ENCODE measurements at places on chromosomes 5 and 9.

GRCh38 chr9:2017331-2018161, 2.4 kb downstream of the SMARCA2 start:
- H3K36me3 ChIP-seq: no peaks in the 10 kb centered on the region
- DNase-seq: peak; percentile 27
- peak overlapping the region; percentile 88 for H3K4me3 ChIP-seq
- peaks cover 82% of the 10 kb centered on the region for H3K27me3 ChIP-seq
- H3K27ac ChIP-seq: no peak overlapping the region
- H3K4me1 ChIP-seq: peaks cover 23% of the 10 kb centered on the region

DNA sequence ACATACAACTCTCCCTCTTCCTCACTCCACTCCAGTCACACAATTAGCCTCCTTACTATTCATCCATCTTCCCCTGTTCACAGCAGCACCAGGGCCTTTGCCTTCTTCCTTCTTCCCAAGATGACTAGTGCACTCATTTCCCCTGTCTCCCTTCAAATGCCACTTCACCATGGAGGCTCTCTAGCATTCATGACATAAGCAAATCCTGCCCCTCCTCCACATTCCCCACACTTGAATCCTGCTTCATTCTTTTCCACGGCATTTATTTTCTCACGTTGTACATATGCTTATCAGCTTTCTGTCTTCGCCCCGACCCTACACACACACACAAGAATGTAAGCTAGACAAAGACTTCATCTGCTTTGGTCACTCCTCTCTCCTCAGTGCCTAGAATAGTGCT, 133.3 kb downstream of the CDK5RAP2 start:
- no peak for DNase-seq
- H3K4me3 ChIP-seq: no peak overlapping the region
- no peaks in the 10 kb centered on the region for H3K27me3 ChIP-seq
- peaks cover 5% of the 10 kb centered on the region for H3K4me1 ChIP-seq

DNA sequence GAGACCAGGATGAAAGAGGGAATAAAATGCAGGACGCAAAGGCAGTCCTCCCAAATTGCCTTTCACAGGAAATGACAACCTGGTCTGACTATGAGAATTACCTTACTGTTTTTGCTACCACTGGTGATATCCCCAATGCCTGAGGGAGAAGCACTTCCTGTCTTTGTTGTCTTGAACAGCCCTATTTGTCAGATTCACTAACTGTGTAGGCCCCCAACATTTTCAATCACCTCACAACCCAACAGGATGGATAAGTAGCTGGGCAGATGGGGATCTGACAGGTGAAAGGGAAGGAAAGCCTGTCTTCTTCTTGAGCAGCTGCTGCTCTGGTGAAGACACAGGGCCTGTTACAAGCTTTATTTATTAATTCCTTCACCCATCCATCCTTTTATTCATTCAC, 9.7 kb downstream of the ESM1 start:
- no peak overlapping the region for H3K4me3 ChIP-seq
- H3K4me1 ChIP-seq: no peaks in the 10 kb centered on the region
- H3K27me3 ChIP-seq: peaks cover 4% of the 10 kb centered on the region
- no peak overlapping the region for H3K27ac ChIP-seq
- no peaks in the 10 kb centered on the region for H3K36me3 ChIP-seq
- no peak for DNase-seq

- no peak overlapping the region for H3K4me3 ChIP-seq
- DNase-seq: no peak
These were observed 326.8 kb downstream of the RASEF start for GRCh38 chr9:82736126-82736525.

DNA sequence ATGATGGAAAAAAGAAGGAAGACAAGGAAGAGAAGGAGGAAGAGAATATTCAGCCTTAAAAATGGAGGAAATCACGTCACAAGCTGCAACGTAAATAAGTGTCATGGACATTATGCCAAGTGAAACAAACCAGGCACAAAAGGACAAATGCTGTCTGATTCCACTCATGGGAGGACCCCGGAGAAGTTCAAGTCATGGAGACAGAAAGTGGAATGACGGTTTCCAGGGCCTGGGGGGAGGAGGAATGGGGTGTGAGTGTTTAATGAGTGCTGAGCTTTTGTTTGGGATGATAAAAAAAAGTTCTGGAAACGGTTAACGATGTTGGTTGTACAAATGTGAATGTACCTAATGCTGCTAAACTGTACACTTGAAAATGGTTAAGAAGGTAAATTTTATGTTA, 439.5 kb downstream of the GADD45G start:
- no peaks in the 10 kb centered on the region for H3K36me3 ChIP-seq
- peaks cover 8% of the 10 kb centered on the region for H3K4me1 ChIP-seq
- H3K27ac ChIP-seq: no peak overlapping the region
- peaks cover 4% of the 10 kb centered on the region for H3K27me3 ChIP-seq

- no peaks in the 10 kb centered on the region for H3K36me3 ChIP-seq
- peaks cover 90% of the 10 kb centered on the region for H3K27me3 ChIP-seq
- H3K4me3 ChIP-seq: peak overlapping the region; percentile 89
- peaks cover 17% of the 10 kb centered on the region for H3K4me1 ChIP-seq
- peak; percentile 27 for DNase-seq
These were observed 642 bp downstream of the SV2C start for GRCh38 chr5:76083555-76084495.

GRCh38 chr9:35954942-35955546, 2.9 kb downstream of the OR2S2 start:
- H3K4me3 ChIP-seq: no peak overlapping the region
- H3K36me3 ChIP-seq: no peaks in the 10 kb centered on the region
- no peak overlapping the region for H3K27ac ChIP-seq
- H3K27me3 ChIP-seq: peaks cover 64% of the 10 kb centered on the region
- DNase-seq: peak; percentile 33
- no peaks in the 10 kb centered on the region for H3K4me1 ChIP-seq

- no peak for DNase-seq
- H3K4me1 ChIP-seq: peaks cover 8% of the 10 kb centered on the region
- H3K27me3 ChIP-seq: peaks cover 8% of the 10 kb centered on the region
- H3K36me3 ChIP-seq: no peaks in the 10 kb centered on the region
- no peak overlapping the region for H3K4me3 ChIP-seq
- no peak overlapping the region for H3K27ac ChIP-seq
These were observed 4.1 kb downstream of the SLC6A19 start for GRCh38 chr5:1205255-1206180.

DNA sequence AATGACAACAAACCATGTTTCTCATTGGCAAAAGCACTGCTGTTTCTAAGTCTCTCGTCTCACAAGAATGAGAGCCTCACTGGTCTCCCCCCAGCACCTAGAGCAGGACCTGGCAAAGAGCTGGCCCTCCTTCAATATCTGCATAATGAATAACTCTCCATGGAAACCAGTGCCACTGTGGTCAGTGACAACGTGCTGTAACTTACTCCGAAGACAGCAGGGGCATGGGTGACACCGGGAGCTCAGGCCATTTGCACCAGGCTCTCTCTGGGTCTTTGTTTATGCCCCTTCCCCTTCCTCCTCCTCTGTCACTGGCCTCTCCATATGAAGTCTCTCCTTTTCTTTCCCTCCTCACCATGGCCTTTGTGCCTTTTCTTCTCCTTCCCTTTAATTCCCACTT, 33.3 kb downstream of the TAS2R1 start:
- H3K4me3 ChIP-seq: peak overlapping the region; percentile 64
- H3K27me3 ChIP-seq: no peaks in the 10 kb centered on the region
- H3K36me3 ChIP-seq: peaks cover 2% of the 10 kb centered on the region

DNA sequence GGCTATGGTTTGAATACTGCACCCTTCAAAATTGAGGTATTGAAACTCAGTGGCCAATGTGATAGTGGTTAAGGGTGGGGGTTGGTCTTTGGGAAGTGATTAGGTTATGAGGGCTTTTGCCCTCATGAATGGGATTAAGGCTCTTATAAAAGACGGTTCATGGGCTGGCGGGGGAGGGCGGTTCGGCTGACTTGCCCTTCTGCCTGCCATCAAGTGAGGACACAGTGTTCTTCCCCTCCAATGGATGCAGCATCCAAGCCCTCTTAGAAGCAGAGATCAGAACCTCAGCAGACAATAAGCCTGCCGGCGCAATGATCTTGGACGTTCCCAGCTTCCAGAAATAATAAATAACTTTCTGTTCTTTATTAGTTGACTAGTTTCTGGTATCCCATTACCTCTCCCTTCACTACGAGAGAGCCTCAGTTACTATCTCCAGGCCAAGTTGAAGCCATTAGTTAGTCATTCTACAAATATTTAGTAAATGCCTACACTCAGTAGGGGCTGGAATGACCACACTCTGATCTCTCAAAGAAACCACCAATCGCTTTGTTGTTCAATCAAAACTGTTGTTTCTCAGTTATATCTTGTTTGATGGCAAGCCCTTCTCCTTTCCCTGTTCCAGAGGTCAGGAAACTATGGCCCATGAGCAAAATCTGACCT, 219.3 kb downstream of the TSSK1B start:
- H3K27me3 ChIP-seq: peaks cover 40% of the 10 kb centered on the region
- DNase-seq: no peak
- no peak overlapping the region for H3K4me3 ChIP-seq
- H3K27ac ChIP-seq: no peak overlapping the region

DNA sequence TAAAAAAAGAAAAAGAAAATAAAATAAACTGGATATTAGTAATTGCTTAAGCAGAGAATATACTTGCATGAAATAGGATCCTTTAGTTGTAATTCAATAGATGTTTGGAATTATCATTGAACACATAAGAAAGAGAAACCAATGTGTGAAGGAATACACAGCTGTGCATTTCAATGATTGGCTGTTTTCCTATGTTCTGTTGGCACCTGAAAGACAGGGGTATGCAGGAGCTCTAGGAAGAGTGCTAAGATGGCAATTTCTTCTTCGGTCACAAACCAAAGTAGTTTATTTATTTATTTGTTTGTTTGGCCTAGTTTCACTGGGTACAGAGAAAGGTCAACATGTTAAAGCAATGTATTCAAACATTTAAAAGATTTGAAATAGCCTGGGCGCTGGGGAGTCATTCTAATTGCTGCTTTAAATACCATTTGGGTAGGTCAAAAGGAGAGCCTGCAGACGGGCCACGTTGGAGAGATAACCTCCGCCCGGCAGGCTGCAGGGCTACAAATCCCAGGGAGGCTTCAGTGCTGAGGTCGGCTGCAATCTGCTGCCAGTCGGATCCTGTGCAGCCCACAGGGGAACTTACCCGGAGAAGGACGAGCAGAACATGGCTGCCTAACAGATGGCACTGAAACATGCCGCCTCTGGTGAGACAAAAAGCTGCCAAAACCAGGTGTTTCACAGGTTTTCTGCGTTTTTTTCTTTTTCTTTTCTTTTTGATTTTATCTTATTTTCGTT, 154.2 kb upstream of the TYRP1 start:
- no peaks in the 10 kb centered on the region for H3K27me3 ChIP-seq
- H3K27ac ChIP-seq: no peak overlapping the region
- no peaks in the 10 kb centered on the region for H3K36me3 ChIP-seq
- no peak for DNase-seq
- no peak overlapping the region for H3K4me3 ChIP-seq

- no peaks in the 10 kb centered on the region for H3K36me3 ChIP-seq
- no peak overlapping the region for H3K27ac ChIP-seq
- H3K4me1 ChIP-seq: peaks cover 6% of the 10 kb centered on the region
- no peak overlapping the region for H3K4me3 ChIP-seq
- DNase-seq: no peak
- H3K27me3 ChIP-seq: no peaks in the 10 kb centered on the region
These were observed 16.9 kb downstream of the SLC6A7 start for GRCh38 chr5:150206779-150207115.

DNA sequence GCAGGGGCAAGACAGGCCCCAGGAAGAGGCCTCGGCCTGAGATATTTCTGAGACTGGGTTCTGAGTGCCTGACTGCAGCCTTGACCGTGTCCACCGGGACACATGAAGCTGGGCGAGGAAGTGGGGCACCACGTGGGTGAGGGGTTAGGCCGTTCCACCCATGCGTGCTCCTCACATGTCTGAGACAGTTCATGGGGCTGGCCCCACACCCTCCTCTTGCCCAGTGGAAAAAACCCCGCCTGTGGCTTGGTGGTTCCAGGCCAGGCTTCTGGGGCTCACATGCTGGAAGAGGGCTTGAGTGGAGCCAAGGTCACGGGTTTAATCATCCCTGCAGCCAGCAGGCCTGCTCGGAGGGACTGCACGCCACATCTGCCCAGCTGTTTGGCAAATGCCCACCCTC, 11.4 kb downstream of the HMCN2 start:
- no peaks in the 10 kb centered on the region for H3K4me1 ChIP-seq
- no peaks in the 10 kb centered on the region for H3K36me3 ChIP-seq
- H3K27me3 ChIP-seq: peaks cover 5% of the 10 kb centered on the region

DNA sequence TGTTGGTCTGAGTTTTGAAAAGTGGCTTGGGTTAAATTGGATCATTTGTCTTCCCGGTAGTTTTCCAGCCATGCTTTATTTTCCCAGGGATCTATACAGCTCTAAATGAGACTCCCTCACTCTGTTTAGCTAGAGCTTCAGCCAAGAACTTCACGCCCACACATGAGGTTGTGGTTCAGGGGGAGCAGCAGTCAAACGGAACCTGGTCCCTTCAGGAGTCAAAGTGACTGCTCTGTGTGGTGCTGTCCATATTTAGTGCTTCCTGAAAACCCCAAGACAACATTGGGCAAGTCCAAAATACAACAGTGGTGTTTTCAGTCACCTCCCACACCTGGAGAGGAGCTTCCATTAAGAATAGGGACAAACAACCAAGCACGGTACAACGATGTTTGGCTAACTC, 90.5 kb downstream of the ANKH start:
- DNase-seq: no peak
- H3K27ac ChIP-seq: no peak overlapping the region
- H3K36me3 ChIP-seq: peaks cover 14% of the 10 kb centered on the region
- H3K4me1 ChIP-seq: peaks cover 7% of the 10 kb centered on the region
- no peaks in the 10 kb centered on the region for H3K27me3 ChIP-seq

DNA sequence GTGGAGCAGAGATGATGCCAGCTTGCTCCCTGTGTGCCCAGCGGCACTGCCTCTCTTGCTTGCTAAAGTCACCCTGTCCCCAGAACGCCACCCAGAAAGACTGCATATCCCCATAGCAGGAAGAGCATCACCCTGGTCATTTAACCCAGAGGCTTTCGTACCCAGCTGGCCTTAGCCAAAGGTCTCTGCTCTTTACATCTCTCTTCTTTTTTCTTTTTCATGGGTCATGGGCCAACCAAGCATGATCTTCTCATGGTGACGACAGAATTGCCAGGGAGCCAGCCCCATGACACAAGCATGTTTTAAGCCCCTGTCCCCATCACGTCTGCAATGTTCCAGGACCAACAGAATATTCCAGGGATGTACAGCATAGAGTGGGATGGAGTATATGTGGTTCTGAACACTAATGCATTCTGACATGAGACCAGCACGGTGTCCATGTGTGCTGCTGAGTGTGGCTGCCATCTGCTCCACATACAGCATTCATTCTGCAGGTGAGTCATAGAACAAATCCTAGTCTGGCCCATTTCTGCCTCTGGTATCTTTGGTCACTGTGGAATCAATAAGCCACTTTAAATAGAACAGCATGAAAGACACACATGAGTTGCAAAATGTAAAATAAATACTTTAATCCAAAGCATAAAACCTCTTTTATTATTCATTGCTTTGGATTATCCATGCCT, 203.0 kb downstream of the MED10 start:
- H3K27me3 ChIP-seq: peaks cover 19% of the 10 kb centered on the region
- no peak overlapping the region for H3K4me3 ChIP-seq
- H3K27ac ChIP-seq: no peak overlapping the region
- H3K36me3 ChIP-seq: no peaks in the 10 kb centered on the region
- no peak for DNase-seq

All from neural crest cell (in vitro differentiated cells).